T-cell (primary cell): ENCODE measurements at places on chromosomes 12 and 14.

- DNase-seq = no peak
Measured at GRCh38 chr14:68405961-68406360, 386.9 kb downstream of the ZFP36L1 start.

DNA sequence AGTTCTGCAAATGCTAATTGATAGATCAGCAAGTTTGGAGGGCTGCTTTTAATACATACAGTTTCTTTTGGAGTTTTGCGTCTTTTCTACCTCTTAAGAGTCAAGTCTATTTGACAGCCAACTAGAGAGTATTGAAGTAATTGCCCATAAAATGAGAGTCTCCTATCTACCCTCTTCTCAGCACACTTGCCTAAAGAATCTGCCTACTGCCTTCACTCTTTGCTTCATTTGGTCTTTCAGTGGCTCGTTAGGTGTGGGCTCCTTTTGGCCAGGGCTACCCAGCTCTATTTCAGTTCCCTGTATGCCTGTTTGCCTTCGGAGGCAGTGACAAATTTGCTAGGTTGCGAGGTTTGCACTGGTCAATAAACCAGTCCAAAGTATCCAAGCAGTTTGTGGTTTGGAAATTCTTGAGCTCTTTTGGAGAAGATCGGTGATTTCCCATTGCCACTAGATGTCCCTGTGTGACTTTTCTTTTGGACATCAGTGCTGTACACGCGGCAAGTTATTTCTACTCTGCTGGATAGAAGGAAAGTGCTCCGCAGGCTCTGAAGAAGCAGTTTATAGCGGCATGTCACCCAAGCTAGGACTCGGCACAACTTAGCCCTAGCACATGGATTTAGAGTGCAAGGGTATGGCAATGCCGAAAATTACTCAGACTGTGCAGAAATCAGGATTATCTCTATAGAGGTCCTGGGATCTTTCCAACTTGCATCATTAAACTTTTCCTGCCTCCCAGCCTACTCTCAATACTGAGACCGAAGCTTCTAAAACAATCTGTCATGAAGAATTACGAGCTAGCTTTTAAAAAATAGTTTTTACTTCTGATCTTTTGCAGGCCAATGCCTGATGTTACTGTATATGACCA lies 38.6 kb downstream of the MGST1 start:
- DNase-seq = no peak

DNA sequence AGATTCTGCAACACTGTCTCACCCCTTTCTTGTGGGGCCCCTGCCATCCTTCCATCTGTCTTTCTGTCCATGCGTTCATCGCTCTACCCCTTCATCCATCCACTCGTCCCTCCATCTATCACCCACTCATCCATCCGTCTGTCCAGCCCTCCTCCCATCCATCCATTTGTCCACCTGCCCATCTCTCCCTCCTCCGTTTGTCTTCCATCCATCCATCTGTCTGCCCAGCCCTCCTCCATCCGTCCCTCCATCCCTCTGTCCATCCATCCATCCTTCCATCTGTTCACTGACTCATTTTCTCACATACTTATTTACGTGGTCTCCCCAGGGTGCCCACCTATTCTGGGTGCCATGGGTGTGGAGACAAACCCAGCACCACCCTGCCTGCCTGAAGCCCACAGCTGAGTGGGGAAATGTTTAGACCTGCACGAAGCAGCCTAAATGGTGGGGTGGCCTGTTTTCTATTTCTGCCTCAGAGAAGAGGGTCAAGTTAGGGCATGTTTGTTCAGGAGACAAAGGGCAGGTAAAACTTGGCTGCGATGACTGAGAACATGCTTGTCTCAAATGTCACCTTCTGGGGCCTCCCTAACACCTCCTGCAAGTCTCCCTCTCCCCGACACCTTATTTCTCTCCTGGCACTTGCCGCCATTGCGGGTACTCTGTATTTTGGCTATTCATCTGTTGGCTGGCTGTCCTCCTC lies 2.8 kb upstream of the SLC25A47 start:
- DNase-seq = no peak

- DNase-seq = peak; percentile 2
Measured at GRCh38 chr12:45509187-45509586, 220.3 kb upstream of the ARID2 start.

GRCh38 chr14:36508418-36509068 lies 11.5 kb downstream of the NKX2-1 start:
- no peak for DNase-seq
